Occipital lobe (tissue), 3 donors: ENCODE measurements at places on chromosomes 6 and 20.

- DNase-seq, result no peak
These were observed 16.7 kb downstream of the HMGN4 start for GRCh38 chr6:26554697-26555504.

GRCh38 chr6:111653979-111654378 is 48.3 kb upstream of the TRAF3IP2 start:
- DNase-seq, result no peak

GRCh38 chr6:130381459-130382380 is 15.9 kb downstream of the TMEM200A start:
- no peak for DNase-seq

DNA sequence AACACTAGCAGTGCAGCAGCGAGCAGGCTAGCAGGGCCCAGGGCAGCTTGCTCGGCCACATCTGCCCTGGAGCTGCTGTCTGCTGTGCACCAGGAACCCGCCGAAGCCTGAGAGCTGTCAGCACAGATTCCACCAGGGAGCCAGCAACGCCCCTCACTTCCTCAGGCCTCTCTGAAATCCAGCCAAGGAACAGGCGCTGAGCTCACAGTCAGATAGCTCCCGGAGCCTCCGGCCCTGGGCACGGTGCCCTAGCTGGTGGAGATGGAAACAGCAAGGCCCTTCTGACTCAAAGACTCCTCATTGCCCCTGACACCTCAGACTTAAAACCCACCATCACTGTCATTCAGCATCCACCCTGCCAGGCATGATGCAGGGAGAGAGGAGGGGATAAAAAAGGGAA is 839.4 kb downstream of the MAFB start:
- peak; percentile 37 for DNase-seq

DNA sequence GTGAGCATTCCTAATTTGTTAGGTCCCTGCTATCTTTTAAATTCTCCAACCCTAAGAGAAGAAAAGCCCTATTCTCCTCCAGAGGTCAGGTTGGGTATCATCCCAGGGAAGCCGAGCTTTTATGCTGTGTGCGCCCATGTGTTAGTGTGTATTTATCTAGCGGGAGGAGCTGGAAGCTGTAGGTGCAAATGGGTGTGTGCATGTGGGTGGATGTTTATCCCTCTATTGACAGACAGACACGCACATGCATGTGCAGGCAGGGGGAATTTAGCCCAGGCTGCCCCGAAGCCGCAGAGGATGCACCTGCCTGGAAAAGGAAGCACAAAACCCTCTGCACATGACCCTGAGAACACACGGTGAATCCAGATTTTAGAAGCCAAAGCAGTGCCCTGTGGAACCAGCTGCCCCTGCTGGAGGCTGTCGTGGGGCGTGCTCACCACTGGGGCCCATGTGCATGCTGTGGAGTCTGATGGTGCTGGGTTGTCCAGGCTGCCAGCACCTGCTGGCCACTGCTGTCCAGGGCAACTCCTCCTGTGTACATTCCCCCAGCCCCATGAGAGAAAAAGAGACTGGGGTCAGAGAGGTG is 397.5 kb downstream of the TAF4 start:
- DNase-seq, result no peak

DNA sequence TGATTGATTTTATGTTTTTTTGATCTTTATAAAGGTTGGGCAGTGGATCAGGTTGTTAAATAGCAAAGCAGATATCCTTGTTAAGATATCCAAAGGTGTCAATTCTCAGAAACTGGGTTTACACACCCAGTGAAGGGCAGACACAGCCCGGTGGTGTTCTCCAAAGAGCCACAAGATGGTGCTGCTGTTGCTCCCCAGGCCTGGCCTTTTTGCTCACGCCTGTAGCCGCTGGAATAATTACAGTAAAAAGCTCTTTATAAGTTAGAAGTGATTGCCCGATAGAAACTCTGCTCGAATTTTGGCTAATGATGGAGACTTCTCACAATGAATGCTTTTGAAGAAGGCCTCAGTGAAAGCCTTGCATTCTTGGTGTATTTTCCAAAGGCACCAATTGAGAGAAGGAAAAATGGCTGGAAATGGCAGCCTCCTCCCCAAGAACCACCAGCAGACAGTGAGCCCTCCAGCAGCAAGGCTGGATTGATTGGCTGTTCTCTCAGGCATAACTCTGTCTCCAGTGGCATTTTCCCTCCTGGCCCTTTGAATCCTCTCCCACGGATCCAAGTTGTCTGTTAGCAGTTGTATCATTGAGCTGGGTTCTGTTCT is 120.5 kb upstream of the CHD6 start:
- peak; percentile 5 for DNase-seq

- DNase-seq, result no peak
These were observed 275.6 kb downstream of the TENT5A start for GRCh38 chr6:81476881-81477280.

- DNase-seq, result no peak
These were observed 1151.2 kb upstream of the EYS start for GRCh38 chr6:66858196-66858595.

- DNase-seq, result no peak
These were observed 75.7 kb downstream of the METTL24 start for GRCh38 chr6:110282412-110282811.

DNA sequence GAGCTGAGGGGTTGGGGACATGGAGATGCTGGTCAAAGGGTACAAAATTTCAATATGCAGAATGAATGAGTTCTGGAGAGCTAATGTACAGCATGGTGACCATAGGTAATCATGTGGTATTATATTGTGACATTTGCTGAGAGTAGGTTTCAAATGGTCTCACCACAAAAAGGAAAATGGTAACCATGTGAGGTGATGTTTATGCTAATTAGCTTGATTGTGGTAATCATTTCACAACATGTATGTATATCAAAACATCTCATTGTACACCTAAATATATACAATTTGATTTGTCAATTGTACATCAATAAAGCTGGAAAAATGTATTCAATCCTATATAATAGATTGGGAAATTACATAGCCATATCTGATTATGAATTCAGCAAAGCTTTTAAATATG is 29.5 kb upstream of the TMEM14A start:
- no peak for DNase-seq

DNA sequence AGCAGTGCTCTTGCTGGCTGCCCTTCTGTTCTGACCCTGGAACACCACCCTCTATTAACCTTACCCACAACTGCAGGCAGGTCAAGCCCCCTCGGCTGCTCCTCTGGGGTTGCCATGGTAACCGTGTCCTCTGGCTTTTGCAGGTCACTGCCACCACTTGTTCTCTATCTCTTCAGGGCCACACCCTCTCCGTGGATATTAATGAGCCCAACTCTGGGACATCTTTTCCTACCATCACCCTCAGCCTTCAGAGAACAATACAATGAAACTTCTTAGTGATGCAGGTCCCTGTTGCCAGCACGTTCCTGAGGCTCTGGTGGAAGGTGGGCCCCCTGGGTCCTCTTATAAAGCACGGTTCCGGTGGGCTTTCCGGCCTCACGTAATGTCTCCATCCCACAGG is 30.8 kb upstream of the MICB start:
- DNase-seq, result no peak

DNA sequence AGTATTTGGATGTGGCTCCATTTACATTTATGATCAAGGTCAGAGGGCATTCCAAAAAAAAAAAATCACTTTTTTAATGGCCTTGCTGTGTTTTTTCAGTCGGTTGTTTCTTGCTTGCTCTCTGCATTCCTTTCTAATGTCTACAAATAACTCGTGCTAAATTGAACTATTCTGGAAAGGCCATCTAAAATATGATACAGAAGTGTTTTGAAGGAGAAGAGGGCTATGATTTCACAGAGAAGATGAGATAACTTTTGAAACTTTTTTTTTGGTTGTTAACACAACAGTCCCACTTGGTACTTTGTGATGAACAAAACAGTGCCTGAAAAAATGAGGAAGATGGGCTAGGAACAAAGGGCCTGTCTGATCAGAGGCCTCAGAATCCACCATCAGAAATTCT is 156.1 kb upstream of the SMLR1 start:
- no peak for DNase-seq

GRCh38 chr6:122730775-122731386 is 48.6 kb upstream of the FABP7 start:
- DNase-seq, result no peak

- DNase-seq, result no peak
These were observed 47.0 kb downstream of the GOPC start for GRCh38 chr6:117555262-117555849.

DNA sequence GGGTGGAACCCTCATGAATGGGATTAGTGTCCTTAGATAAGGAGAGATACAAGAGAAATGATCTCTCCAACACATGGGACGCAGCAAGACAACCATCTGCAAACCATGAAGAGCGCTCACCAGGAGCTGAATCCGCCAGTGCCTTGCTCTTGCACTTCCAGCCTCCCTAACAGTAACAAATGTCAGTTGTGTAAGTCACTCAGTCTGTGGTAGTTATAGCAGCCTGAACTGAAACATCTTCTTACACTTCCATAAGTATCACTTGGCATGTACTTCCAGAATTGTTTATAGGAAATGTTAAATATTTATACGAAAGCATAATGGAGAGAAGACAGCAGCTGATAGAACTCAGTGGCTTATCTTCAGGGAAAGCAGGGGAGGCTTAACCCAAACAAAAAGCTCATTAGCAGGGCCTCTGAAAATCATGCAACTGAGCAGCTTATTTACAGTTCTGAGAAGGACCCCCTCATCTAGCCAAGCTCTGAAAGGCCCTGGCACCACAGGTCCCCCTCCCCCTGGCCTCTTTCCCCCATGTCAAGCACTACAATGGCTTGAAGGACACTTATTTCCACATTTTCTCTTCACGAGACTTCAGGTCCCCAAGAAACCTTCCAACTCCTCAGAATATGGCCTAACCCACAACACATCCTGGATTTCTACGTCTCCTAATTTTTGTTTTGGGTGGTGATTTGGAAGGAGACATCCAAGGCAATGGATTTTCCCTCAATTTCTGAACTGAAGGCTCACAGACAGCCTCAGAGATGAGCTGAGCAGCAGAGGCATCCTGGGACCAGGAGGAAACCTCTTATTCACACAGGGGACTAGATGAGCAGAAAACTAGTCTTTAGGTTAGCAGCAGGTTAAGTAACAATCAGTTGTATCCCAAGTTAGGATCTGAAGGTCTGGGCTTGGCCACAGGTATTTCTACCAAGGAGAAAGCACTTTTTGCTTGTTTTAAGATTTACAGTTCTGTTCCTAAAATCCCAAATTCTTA is 49.1 kb downstream of the GCLC start:
- DNase-seq, result no peak

- no peak for DNase-seq
These were observed 133.7 kb upstream of the IFNGR1 start for GRCh38 chr6:137352859-137353258.

DNA sequence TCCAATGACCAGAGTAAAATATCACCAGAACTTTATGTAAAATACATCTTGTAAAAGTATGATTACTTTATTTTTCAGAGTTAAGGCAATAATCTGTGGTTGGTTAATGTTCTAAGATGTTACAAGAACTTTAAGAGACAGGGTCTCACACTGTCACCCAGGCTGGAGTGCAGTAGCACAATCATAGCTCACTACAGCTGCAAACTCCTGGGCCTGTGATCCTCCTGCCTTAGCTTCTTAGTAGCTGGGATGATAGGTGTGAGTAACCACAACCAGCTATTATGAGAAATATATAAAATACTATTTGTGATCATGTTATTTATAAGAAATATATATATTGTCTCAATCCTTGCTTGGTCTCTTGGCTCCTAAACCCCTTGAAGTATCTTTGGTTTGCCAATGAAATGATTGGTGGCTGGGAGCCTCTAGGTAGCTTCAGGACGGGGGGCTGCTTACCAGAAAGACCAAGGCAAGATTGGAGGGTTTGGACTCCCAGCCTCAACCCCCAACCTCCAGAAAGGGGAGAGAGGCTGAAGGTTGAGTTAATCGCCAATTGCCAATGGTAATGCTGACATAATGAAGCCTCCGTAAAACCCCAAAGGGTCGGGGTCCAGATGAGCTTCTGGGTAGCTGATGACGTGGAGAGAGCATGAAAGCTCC is 15.4 kb downstream of the SOD2 start:
- no peak for DNase-seq

- peak; percentile 79 for DNase-seq
These were observed 180.0 kb downstream of the TBXT start for GRCh38 chr6:165987483-165988301.
